Stimulated activated CD8-positive, alpha-beta memory T cell treated with anti-CD3 and anti-CD28 coated beads, Interleukin-7, amount 100 ng/mL, for 1 hour (primary cell): ENCODE measurements at places on chromosomes 4 and X.

DNA sequence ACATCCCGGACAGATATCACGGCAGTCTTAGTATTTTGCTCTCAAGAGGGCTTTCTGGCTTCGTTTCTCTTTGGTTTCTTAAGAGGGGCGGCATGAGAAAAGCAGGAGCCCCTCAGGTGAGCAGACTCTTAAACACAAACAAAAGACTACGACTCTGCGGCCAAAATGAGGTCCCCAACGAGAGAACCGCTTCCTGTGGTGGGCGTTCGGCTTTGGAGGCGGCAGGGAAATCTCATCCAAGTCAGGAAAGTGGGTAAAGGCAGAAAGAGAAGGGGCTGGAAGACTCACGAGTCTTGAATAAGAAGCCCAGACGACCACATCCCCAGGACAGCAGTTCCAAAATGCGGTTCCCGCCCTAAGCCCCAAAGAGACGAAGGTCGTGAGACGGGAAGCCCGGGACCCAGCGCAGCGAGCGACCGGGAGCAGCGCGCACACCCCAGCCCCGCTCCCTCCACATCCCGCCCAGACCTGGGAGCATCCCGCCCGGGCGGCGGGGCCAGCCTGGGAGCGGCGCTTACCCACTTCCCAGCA lies 409 bp downstream of the UGDH start:
- DNase-seq = no peak

DNA sequence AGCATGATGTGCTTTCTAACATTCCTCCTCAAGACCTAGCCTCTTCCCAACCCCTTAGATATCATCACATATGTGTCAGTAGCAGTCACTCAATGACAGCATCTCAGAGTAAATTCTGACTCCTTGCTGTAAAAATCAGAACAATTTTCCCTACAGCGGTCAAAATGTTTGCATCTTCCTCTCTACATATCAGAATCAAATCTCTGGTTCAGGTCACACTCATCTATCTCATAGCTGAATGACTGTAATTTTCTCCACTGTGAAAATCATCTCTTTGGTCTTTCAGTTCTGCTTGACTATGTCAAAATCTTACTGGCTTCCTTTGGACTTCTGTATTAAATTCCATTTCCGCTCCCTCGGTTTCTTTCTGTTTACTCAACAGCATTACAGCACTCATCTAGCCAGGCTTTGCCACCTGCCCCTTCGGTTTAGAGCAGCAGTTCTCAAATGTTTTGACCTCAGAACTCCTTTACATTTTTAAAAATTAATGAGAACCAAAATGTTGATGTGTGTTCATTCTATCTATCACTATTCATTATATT lies 57.3 kb downstream of the AGA start:
- no peak for DNase-seq

DNA sequence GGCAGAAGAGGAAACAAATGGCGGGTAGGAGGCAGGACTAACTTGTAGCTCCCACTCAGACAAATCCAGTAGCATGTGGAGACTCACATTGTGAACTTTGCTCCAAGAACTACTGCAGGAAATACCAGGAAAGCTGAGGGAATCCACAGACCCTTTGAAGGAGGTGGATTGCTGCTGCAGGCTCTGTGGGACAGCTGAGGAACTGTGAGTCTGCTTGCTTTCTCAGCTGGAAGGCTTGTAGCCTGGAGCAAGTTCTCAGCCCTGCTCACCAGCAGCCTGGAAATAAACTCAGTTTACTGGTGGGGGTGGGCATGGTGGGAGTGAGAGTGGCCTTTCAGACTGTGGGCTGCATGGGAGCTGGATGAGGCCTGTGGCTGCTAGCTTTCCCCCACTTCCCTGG lies 16.0 kb downstream of the RTL3 start:
- no peak for DNase-seq

DNA sequence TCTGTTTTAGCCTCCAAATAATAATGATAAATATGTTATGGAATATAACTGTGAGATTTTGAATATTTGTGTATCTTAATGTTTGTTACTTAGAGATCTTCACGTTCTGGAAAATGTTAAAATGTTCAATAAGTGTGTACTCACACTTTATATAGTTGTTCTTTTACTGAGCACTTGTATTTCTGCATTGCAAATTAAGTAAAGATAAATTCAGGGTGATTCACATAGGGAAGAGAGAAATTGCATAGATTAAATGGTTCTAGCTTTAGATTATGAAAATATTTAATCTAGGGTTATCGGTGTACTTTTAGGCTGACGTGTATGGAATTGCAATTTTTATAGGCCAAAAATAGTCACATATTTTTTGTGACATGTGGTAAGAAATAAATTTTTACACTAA lies 148.6 kb downstream of the ARHGAP10 start:
- DNase-seq = no peak

DNA sequence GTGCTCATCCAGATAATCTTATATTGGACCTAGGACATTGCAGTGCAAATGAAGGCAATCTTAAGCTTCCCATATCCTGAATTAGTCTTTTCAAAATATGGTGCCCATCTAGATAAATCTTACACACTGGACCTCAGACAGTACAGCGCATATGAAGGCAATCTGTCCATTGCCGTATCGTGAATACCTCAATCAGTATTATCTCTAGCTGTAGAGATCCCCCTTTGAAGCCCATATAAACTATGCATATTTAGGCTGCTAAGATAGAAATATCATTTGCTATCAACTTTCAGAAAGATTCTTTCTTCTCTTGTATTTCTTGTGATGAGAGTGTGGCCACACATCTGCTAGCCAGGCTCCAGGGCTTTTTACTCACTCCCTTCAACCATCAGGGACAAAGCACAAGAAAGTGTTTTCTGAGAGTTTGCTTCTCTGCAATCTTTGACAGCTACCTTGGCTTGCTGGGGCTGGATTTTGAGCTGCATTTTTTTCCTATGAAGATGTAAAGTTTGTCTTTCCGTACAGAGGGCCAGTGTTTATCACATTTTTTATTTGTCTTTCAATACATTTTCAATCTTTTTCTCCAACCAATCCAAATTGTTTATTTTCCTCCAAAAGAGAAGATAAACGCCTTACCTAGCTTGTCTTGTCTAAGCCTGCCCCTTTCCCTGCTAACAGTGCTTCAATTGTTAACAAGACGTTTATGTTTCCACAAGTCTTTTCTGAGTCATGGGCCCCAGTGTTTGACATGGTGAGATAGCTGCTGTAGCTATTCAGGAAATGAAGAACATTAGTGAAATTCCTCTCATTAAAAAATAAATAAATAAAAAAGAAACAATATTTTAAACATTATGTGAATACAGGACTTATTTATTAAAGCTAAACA lies 57.6 kb upstream of the FAT1 start:
- no peak for DNase-seq

DNA sequence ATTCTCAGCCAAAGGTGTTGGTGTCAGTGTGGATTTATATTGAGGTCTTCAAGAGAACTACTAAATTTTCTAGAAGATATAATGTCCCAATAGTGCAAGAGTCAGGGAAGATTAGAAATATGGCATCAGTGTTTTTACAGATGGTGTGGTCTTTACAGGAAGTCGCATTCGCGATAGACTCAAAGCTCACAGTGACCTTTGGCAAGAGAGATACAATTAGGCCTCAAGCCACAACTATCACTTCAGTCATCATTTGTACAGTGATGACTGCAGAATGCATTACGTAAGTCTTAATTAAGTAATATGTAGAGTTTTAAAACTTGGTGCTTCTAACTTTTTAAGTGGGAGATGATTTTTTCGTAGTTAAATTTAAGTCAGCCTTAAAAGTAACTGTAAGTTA lies 237.2 kb upstream of the FSTL5 start:
- no peak for DNase-seq

GRCh38 chrX:71619193-71619592 lies 882 bp upstream of the CXCR3 start:
- no peak for DNase-seq

GRCh38 chr4:78611215-78611558 lies 59.6 kb downstream of the ANXA3 start:
- no peak for DNase-seq

DNA sequence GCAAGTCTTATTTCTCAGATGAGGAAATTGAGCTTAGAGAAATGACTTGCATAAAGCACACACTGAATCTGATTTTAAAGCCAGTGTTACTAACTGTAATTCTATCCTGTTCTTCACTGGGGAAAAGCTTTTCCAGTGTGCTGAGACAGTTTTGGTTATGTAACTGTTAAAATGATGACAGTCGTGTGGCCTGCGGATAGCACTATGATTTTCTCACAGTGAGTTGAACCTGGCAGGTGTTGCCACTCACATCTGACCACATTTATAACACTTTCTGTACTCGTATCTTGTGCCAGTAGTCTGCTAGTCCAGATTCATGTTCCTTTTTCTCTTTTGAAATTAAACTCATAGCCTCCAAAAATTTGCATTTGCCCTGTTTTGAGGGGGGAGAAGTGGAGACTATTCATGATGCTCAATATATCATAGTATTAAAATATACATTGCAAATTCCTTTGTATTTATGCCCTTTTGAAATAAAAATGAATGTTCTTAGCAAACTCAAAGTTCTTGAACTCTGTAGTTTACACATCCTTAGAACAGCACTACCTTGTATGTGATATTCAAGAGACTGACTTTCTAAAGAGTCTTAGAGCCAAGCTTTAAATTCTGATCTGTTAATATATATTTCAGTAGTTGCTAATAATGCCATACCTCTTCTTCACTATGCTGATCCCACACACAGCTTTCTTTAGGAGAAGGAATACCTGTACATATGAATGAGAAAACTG lies 132.3 kb downstream of the PDLIM5 start:
- DNase-seq = peak; percentile 1

- no peak for DNase-seq
These were observed 30.4 kb downstream of the DCLK2 start for GRCh38 chr4:150108691-150109090.

DNA sequence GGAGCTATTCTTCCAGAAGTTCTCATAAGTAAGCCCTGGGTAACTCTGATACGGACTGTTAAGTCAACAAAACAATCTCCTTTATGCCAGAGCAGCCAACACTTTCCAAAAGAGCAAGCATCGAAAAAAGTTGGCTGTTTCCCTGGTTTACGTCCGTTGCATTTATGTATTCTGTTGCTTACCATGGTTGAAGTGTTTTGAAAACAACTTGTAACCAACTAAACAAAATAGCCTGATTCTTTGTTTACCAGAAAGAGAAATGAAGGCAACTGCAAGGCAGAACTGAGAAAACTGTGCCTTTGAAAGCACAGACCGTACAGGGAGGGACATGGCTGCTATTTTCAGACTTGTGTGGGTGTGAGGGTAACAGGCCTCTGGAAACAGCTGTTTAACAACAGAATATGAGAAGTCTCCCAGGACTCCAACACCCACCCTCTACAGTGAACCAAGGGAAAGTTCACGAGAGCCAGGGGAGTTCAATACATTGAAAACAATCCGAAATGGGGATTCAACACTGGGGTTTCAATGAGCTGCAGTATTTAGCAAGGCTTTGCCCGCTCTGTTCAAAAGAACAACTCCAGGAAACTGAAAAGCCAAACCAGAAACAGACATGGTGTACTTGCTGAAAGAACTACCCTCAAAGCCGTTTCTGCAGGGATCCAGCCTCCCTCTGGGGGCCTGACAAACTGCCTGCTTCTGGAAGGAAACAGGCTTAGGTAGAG lies 95.8 kb upstream of the EGFL6 start:
- DNase-seq = no peak

GRCh38 chrX:11908371-11908770 lies 150.3 kb downstream of the MSL3 start:
- DNase-seq = no peak

DNA sequence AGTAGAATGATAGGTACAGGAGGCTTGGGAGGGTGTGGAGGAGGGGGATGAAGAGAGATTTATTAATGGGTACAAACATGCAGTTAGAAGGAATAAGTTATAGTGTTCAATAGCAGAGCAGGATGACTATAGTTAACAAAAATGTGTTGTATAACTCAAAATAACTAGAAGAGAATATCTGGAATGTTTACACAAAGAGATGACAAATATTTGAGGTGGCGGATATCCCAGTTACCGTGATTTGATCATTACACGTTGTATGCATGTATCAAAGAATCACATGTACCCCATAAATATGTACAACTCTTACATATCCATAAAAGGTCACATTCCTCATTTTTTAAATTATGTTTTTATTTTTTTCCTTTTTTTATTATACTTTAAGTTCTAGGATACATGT lies 456.6 kb downstream of the MAGEB5 start:
- DNase-seq = no peak
